Stimulated activated memory B cell treated with anti-CD40 and anti-IgM and Interleukin-4, amounts not matched to agents 10 μg/mL and 1 μg/mL and 100 μg/mL, for 72 hours (primary cell): ENCODE measurements at places on chromosomes 3 and 15.
A peak's percentile ranks its signal among the peaks of the same experiment; 100 is the strongest.

DNA sequence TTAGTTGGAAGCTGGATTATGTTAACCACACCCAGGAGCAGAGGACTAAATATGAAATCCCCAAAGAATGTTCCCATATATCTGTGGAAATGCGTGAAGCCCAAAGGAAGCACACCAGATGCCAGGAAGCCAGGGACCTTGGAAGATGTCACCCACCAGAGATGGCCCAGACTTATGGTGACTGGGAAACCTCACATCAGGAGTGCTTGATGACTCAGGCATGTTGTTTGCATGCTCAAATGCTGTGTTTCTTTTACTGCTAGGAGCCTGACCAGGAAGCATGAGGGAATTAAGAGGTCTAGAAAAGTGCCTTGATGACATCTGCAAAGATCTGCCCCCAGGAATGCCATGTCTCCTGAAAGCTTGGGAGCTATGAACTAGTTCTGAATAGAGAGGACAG, 109.0 kb upstream of the SLC2A2 start:
- no peaks in the 10 kb centered on the region for H3K4me1 ChIP-seq
- no peak overlapping the region for H3K27ac ChIP-seq
- no peaks in the 10 kb centered on the region for H3K27me3 ChIP-seq
- no peaks in the 10 kb centered on the region for H3K36me3 ChIP-seq
- no peak for ATAC-seq

- H3K36me3 ChIP-seq = no peaks in the 10 kb centered on the region
- no peak for ATAC-seq
- no peak overlapping the region for H3K4me3 ChIP-seq
- no peaks in the 10 kb centered on the region for H3K4me1 ChIP-seq
- no peak overlapping the region for H3K27ac ChIP-seq
Measured at GRCh38 chr3:87398168-87398801, 121.9 kb upstream of the POU1F1 start.

- ATAC-seq = no peak
- peaks cover 15% of the 10 kb centered on the region for H3K36me3 ChIP-seq
- H3K4me1 ChIP-seq = peaks cover 22% of the 10 kb centered on the region
- no peak overlapping the region for H3K4me3 ChIP-seq
- no peak overlapping the region for H3K27ac ChIP-seq
Measured at GRCh38 chr3:188759336-188760005, 412.3 kb upstream of the TPRG1 start.

DNA sequence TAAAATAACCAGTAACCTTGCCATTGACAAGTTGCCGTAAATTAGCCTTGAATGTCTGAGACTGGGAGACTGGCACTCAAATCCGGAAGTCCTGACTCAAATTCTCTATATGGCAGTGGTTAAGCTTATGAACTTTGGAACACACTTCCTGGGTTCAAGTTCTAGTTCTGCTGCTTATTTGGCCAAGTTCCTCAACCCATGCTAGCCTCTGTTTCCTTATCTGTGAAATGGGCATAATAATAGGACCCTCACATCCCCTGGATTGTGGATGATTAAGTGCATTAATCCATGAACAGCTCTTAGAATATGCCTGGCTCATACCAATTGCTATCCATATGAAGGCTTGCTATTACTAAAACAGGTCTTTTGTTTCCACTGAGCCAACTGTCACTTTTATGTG, 311.5 kb downstream of the EDEM1 start:
- no peak overlapping the region for H3K27ac ChIP-seq
- ATAC-seq = no peak
- H3K4me3 ChIP-seq = no peak overlapping the region
- H3K36me3 ChIP-seq = no peaks in the 10 kb centered on the region
- H3K27me3 ChIP-seq = peaks cover 14% of the 10 kb centered on the region
- peaks cover 7% of the 10 kb centered on the region for H3K4me1 ChIP-seq

DNA sequence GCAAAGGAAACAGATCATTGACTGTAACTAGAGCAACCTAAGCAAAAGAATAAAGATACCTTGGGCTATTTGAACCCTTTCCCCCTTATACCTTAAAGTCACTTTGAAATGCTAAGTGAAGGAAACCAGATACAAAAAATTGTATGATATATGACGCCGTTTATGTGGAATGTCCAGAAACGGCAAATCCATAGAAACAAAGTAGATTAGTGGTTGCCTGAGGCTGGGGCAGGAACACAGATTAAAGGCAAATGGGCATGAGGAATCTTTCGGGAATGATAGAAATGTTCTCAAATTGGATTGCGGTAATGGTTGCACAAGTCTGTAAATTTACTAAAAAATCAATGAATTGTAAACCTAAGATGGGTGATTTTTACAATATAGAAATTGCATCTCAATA, 160.1 kb upstream of the CCDC54 start:
- ATAC-seq = no peak
- no peaks in the 10 kb centered on the region for H3K4me1 ChIP-seq
- no peaks in the 10 kb centered on the region for H3K36me3 ChIP-seq
- H3K4me3 ChIP-seq = no peak overlapping the region
- peaks cover 22% of the 10 kb centered on the region for H3K27me3 ChIP-seq

GRCh38 chr3:120353463-120353862, 4.3 kb upstream of the LRRC58 start:
- H3K36me3 ChIP-seq = no peaks in the 10 kb centered on the region
- no peak overlapping the region for H3K27ac ChIP-seq
- ATAC-seq = no peak
- H3K27me3 ChIP-seq = no peaks in the 10 kb centered on the region
- peaks cover 15% of the 10 kb centered on the region for H3K4me1 ChIP-seq

- ATAC-seq = no peak
- no peak overlapping the region for H3K27ac ChIP-seq
- H3K4me3 ChIP-seq = no peak overlapping the region
- H3K36me3 ChIP-seq = no peaks in the 10 kb centered on the region
- H3K27me3 ChIP-seq = no peaks in the 10 kb centered on the region
Measured at GRCh38 chr3:161796780-161797179, 300.2 kb downstream of the OTOL1 start.

- no peaks in the 10 kb centered on the region for H3K4me1 ChIP-seq
- H3K27me3 ChIP-seq = peaks cover 19% of the 10 kb centered on the region
- ATAC-seq = no peak
- H3K4me3 ChIP-seq = no peak overlapping the region
- H3K27ac ChIP-seq = no peak overlapping the region
Measured at GRCh38 chr15:57553526-57553925, 38.2 kb upstream of the MYZAP start.

DNA sequence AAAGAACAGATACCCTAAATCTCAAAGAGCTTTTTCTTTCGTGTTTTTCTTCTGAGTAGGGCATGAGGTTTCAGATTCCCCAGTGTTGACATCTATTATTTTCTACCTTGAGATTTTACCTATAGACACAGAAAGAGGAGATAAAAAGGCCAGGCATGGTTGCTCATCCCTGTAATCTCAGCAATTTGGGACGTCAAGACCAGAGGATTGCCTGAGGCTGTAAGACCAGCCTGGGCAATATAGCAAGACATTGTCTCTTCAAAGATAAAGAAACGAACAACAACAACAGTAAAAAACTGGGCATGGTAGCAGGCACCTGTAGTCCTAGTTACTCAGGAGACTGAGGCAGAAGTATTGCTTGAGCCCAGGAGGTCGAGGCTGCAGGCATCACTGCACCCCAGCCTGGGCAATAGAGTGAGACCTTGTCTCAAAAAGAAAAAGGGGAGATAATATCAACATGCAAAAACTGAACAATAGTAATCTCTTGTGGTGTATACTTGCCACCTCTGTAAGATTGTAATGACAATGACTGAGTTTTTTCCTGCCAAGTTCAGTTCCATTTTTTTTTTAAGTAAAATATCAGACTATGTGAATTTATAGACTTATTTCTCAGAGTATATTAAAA, 71.3 kb downstream of the MBNL1 start:
- H3K36me3 ChIP-seq = peaks cover 44% of the 10 kb centered on the region
- H3K4me1 ChIP-seq = peaks cover 54% of the 10 kb centered on the region
- peak overlapping the region; percentile 42 for H3K27ac ChIP-seq

GRCh38 chr3:82743196-82743595, 981.8 kb upstream of the GBE1 start:
- H3K4me3 ChIP-seq = no peak overlapping the region
- ATAC-seq = no peak

DNA sequence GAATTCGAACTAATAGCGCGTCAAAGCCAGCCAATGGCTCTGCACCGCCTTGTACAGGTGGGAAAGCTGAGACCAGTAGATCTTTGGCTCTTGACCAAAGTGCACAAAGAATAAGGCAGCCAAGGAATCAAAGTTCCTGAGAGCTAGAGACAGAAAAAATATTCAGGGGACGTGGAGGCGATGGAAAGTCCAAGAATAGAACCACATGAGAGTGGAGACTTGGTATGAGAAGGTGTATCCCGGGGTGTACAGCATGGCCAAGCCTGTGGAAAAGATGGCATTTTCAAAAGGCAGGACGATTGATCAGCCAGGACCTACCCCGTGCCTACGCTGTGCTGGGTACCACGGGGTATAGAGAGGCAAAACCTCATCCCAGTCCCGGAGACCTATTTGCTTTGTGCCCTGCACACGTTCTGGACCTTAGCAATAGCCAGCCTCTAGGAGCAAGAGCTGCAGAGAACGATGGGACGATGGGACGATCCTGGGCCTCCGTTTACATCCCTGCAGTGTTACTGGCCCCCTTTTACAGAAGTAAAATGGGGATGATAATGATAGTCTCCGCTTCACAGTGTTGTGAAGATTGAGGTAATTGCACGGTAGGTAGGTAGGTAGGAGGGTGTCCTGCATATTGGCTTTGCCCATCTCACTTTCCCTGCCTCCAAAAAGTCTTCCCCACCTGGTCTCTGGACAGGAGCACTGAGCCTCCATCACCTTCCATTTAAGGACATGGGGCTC, 583 bp upstream of the RBSN start:
- H3K4me1 ChIP-seq = peaks cover 22% of the 10 kb centered on the region
- H3K36me3 ChIP-seq = peaks cover 9% of the 10 kb centered on the region
- no peaks in the 10 kb centered on the region for H3K27me3 ChIP-seq
- H3K27ac ChIP-seq = peak overlapping the region; percentile 92
- H3K4me3 ChIP-seq = peak overlapping the region; percentile 92
- peak; percentile 49 for ATAC-seq

DNA sequence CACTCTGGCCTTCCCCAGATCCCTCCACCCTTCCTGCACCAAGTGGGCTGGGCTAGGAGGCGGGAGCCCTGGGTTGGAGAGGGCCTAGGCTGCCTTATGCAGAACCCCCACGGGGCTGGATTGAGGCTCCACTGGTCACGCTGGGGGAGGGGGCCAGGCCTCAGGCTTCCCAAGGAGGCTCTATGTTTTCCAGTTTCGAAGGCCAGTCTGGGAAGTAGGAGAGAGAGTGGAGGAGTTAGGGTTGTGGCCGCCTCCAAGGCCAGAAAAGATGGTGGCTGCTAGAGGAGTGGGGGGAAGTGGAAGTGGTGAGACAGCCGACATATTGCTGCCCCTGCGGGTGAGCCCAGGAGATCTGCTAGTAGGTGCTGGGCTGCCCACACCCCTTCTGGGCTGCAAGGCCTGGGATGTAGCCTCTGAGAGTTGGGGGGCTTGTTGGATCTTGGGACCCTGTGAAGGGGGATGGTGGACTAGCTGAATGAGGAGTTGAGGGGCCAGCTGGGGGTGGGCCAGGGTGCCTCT, 1.2 kb downstream of the GNAI2 start:
- peaks cover 74% of the 10 kb centered on the region for H3K4me1 ChIP-seq
- ATAC-seq = no peak
- H3K27ac ChIP-seq = peak overlapping the region; percentile 95
- no peaks in the 10 kb centered on the region for H3K27me3 ChIP-seq
- H3K36me3 ChIP-seq = peaks cover 33% of the 10 kb centered on the region

DNA sequence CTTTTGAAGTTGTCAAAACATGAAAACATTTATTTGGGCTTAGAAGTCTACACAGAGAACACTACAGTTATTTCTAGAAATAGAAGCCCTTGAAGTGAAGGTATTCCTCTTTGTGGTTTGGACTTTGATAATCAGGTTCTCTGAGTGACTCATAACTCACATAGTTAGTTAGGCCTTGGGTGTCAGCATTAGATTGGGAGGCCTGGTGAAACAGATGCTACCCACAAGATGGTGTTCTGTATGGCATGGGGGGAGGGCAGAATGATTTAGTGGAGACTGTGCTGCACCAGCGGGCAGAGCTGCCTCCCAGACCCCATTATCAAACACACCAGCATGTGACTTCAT, 108.9 kb upstream of the ETV5 start:
- peak; percentile 79 for ATAC-seq
- no peak overlapping the region for H3K4me3 ChIP-seq
- peaks cover 15% of the 10 kb centered on the region for H3K36me3 ChIP-seq
- no peak overlapping the region for H3K27ac ChIP-seq

GRCh38 chr15:55827204-55827603, 84.3 kb upstream of the PRTG start:
- H3K4me3 ChIP-seq = no peak overlapping the region
- H3K4me1 ChIP-seq = peaks cover 9% of the 10 kb centered on the region

- H3K36me3 ChIP-seq = no peaks in the 10 kb centered on the region
- H3K27me3 ChIP-seq = no peaks in the 10 kb centered on the region
- no peak for ATAC-seq
- no peak overlapping the region for H3K4me3 ChIP-seq
Measured at GRCh38 chr15:47584316-47584715, 133.0 kb upstream of the SEMA6D start.

GRCh38 chr3:57805674-57806073, 49.6 kb downstream of the SLMAP start:
- H3K4me1 ChIP-seq = peaks cover 62% of the 10 kb centered on the region
- H3K4me3 ChIP-seq = no peak overlapping the region
- H3K27ac ChIP-seq = no peak overlapping the region
- no peak for ATAC-seq
- H3K27me3 ChIP-seq = no peaks in the 10 kb centered on the region

- no peaks in the 10 kb centered on the region for H3K36me3 ChIP-seq
- H3K4me3 ChIP-seq = no peak overlapping the region
- H3K27me3 ChIP-seq = no peaks in the 10 kb centered on the region
- H3K27ac ChIP-seq = peak overlapping the region; percentile 84
- H3K4me1 ChIP-seq = peaks cover 58% of the 10 kb centered on the region
Measured at GRCh38 chr15:55279746-55280351, 9.8 kb downstream of the RAB27A start.

DNA sequence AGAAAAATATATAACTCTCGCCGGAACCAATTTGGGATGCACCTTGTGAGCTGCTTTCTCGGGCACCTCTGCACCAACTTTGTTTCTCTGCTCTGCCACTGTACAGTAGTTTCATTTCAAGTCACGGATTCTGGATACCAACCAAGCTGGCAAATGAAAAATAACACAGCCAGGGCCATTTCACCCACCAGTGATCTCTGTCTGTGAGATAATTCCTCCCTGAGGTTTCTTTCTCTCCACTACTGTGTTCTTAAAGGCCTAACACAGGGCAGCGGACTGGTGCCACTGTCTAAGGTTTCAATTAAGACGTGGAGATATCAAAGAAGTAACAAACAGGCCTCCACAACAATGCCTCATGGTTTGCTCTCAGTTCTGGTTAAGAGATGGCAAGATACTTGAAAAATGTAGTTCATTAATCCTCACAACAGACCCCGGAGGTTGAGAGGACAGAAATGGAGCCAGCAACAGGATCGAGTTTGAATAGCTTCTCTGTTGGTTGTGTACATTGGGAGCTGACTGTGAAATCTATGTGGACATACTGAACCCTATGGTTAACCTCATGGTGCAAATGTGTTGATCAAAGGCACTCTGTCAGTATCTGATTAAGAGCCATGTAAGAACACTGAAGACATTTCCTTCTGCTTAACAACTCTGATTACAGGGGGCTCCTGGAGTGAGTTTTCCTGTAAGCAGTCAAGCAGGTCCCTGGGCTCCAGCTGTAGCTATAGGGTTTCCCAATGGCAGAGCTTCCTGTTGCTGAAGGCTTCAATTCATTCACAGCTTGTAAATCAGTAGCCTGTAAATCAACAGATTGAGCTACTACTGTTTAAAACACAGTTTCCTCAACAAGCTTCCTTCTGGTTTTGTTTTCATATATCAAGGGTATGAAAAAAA, 470.5 kb downstream of the EPHA3 start:
- no peak for ATAC-seq
- no peak overlapping the region for H3K4me3 ChIP-seq
- H3K27me3 ChIP-seq = no peaks in the 10 kb centered on the region
- no peak overlapping the region for H3K27ac ChIP-seq
